Memory B cell (primary cell): ENCODE measurements at places on chromosomes 3 and 15.

DNA sequence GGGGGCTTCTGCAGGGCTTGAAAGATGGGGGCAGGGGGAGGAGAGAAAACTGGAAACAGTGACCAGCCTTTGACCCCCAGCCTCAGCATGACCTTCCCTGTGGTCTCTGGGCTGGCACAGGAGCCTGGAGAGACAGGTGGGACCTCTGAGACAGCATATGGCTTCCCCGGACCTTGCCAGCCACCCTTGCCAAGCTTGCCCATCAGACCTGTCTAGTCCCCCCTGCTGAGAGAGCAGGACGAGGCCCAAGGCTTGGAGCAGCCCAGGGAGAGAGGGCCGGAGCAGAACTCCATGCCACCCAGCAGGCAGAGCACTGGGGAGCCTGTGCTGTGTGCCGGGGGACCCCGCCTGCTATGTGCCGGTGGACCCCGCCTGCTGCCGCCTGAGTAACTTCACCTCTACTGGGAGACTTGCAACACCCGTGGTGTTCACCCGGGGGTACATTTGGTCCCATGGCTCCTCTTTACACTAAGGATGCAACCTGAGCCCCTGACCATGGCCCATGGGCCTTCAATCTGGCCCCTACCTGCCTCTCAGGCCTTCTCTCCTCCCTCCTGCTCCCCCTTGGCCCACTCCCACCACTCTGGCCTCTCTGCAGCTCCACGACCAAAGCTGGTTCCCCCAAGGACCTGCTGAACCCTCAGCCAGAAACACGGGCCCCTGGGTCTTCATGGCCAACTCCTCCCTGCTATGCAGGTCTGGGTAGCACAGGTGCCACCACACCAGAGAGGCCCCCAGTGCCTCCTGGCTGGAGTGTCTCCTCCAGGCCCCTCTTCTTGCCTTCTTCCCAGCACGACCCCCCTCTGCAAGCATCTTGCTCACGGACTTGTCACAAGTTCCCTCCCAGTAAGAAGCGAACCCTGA lies 21.1 kb upstream of the SLC41A3 start:
- DNase-seq, result no peak

GRCh38 chr3:126052196-126053058 lies 31.5 kb downstream of the SLC41A3 start:
- no peak for DNase-seq

DNA sequence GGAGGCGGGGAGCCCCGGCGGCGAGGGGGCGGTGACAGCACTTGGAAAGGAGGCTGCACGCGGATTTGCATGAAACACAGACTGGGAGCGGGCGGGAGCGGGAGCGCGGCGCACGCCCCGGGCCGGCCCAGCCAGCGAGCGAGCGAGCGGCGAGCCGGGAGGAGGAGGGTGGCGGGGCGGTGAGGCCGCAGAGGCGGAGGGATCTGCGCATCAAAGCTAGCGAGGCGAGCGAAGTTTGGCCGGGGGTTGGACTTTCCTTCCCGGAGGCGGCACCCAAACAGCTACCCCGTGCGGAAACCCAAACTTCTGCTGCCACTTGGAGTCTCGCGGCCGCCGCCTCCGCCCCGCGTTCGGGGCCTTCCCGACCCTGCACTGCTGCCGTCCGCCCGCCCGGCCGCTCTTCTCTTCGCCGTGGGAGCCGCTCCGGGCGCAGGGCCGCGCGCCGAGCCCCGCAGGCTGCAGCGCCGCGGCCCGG lies at the start of gene SMAD3:
TSS of gene SMAD3 (plus strand) at position 72 of the 475 bp plus-strand sequence. CDS start 553 bp downstream, outside the sequence.
- peak; percentile 76 for DNase-seq

DNA sequence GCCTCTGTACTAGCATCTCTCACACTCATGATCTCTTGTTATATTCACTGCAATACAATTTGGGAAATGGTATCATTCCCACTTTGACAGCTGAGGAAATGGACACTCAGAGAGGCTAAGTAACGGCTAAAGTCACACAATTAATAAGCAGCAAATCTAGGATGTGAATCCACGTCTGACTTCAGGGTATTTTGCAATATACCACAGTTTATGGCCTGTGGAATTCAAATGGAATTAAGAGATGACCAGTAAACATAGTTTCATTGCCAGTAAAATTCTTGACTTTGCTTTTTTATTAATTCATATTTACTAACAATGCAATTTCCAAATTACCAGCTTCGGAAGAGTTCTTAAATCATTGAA lies 61.1 kb downstream of the CCNL1 start:
- no peak for DNase-seq

DNA sequence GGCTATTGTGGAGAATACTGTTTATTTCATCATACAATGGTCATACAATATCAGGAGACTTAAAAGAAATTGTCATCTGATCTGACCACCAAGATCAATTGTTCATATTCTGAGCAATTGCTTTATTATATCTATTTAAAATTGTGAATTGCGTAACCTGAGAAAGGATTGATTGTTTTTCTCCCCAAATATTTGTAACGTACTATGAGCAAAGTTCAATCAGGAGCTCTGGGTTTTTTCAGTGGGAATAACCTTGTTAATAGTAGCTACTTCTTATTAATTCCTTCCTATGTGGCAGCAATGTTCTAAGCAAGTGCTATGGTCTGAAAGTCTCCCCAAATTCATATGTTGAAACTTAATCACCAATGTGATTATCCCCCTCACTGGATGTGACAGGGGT lies 323.1 kb downstream of the ZPLD1 start:
- no peak for DNase-seq
